GM04504 (cell line): ENCODE measurements at places on chromosomes 11 and 22.

DNA sequence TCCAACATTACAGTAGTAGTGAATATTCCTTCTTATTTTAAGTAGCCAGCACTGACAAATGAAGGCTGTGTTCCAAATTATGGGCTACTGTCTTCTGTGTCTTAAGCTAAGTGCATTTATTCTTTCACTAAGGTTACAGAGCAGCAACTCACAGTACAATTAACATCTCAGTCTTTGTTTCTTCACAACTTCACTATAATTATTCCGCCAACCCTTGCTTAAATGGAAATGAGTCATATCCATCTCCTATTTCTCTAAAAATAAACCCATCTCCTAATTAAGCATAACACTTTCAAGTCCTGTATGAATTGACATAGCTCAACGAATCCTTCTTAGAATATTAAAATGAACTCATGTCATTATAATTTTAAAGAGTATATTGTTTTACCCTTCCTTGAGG lies 6.7 kb downstream of the ETS1 start:
- no peak for DNase-seq

DNA sequence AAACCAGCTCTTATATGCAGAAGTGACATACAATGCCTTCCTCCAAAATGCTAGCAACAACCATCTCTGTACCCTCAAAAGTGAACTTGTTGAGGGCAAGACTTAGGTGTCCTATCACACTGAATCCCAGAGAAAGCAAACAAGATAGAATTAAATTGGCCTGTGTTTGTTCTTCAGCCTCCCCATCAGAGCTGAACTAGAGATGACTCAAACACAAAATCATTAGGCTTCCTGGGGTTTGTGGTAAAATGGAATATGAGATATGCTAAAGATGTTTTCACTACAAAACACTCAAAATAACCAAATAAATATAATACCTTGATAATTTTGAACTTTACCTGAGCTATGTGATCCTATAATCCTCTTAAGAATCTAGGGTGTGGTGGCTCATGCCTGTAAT lies 31.6 kb downstream of the ZNF214 start:
- no peak for DNase-seq

GRCh38 chr11:36467916-36468315 lies 42.2 kb downstream of the TRAF6 start:
- no peak for DNase-seq

DNA sequence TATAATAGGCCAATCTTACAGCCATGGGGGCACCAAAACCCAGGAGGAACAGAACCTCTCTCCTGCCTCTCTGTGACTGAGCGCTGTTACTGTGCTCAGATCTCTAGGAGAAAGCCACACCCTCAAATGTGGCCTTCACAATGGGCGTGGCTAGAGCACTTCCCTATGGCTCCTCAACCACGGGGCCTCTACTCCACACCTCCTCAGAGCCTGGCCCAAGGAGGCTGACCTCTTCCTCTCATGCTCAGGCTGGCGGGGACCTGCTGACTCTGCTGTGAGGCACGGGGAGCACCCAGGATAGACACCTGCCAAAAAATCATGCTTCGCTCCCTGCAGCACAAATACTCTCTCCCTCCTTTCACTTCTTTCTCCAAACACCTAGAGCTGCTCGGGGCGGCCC lies 41.0 kb downstream of the C11orf58 start:
- DNase-seq: no peak

DNA sequence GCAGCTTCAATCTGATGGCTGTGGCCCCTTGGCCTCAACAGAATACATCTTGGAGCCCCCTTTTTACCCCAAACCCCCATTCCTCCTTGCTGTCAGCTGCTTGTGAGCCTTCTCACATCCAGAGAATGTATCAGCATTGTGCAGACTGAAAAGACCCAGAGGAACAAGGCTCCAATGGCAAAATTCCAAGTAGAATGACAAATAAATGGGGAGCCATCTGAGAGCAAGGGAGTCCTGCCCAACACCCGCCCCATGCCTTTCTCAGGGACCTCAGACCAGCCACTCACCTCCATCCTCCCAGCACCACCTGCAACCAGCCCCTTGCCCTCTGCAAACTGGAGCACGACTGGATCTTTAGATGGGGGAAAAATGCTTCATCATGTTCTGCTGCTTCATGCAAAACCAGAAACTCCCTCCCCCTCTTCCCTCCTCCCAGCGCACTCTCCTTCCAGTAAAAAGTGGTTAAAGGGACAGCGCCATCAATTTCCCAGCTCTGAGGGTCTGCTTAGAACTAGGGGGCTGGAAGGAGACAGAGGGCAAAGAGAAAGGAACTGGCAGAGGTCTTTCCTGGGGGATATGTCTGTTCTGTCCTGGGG lies 2.2 kb upstream of the NEFH start:
- DNase-seq: no peak

GRCh38 chr11:128328955-128329551 lies 258.3 kb downstream of the ETS1 start:
- DNase-seq: no peak

- DNase-seq: no peak
Measured at GRCh38 chr11:133058501-133058900, 473.8 kb downstream of the OPCML start.

DNA sequence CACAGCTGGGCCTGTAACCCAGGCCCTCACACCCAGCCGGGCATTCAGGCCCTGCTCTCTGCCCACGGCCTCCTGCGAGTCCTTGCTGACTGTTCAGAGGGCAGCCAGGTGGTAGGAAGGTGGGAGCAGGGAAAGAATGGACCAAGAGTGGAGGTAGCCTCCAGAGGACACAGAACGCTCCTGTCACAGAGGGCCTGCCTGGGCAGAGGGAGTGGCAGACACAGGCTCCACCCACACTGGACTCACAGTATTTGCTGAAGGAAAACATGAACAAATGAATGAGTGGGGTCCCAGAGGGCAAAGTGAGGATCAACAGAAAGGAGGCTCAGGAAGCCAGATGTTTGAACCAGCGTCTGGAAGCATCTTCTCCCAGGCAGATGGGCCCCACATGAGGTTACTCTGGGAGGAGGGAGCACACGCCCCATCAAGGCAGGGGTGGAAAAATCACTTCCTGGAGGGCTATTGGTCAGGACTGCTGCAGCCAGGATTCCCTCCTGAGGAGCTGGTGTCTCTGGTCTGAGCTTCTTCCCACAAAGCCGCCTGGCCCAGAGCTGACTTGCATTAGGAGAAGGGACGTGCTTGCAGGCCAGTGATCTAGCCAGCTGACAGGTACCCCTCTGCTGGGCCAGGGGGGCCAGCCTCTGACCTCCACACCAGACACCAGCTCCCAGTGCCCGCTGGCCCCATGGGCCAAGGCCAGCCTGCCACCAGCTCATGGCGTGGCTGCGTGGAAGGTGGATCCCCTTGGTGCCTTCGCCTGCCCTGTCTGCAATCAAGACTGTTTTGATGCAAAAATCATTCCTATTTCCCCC lies 84.0 kb downstream of the THAP12 start:
- DNase-seq: no peak

- no peak for DNase-seq
Measured at GRCh38 chr11:97732011-97732632, 1288.6 kb upstream of the CNTN5 start.

GRCh38 chr11:69362315-69362714 lies 68.4 kb downstream of the MYEOV start:
- no peak for DNase-seq

DNA sequence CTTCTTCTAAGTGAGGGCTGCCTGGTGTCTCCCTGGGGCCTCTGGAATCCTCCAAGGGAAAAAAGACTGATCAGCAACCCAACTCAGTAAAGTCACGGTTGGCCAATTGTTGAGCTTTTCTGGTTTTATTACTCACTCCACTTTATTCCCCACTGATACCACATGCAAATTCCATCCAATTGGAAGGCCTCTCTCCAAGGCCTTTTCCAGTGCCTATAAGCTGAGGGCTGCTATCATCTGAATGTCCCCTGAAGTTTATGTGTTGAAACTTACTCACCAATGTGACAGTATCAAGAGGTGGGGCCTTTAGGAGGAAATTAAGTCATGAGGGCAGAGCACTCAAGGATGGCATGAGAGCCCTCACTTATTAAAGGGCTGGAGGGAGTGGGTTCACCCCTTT lies 463.3 kb downstream of the BUD13 start:
- DNase-seq: no peak

DNA sequence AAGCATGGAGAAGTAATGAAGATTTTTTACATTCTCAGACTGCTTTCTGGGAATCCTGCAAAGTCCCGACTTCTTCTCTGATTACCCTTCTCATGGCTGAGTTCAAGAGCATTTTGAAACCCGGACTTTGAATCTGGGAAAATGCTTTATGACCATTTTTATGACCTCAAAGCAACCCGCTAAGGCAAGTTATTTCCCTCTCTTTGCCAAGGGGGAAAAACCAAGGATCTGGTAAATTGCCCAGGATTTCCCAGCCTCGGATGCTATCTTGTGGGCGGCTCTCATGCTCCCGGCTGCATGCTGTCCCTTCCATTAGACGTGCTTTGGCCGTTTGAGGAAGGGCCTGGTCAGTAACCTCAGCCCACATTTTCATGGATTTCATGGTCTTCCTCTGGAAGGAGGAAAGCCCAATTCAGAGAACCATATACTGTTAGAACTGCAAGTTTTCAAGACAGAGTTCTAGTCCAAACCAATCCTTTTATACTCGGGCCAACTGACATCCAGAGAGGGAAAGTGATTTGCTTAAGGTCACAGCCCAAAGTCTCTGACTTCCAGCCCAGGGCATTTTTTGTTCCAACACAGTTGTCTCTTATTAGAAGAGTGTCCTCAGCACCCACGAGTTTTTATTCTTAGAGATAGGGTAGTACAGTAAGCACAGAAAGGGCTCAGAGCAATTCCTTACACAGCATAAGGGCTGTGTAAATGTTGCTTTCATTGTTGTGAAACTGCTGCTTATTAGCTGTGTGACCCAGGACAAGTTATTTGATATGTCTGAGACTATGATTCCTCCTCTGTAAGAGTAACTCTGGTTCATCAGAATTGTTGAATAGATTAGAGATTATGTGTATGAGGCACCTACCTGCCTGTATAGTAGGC lies 77.4 kb downstream of the NAV2 start:
- peak; percentile 89 for DNase-seq

- DNase-seq: no peak
Measured at GRCh38 chr11:133819114-133819513, 26.2 kb downstream of the SPATA19 start.

- no peak for DNase-seq
Measured at GRCh38 chr22:50140615-50141014, 29.9 kb upstream of the PANX2 start.

DNA sequence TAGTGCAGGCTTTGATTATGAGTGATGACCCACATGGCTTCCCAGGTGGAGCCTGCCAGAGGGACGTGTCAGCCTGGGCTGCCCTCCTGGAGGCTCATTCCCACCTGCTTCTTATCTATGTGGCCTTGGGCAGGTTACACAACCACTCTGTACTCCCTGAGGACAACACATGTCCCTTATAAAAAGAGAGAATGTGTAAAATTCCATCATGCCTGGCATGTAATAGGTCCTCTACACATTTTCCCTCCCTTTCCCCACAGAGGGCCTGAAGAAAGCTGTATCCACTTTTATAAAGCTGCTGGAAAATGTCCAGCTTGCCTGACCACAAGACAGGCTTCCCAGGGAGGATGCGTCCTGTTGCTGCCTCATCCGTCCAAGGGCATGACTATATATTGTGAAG lies 55.0 kb upstream of the VSTM5 start:
- DNase-seq: peak; percentile 72

DNA sequence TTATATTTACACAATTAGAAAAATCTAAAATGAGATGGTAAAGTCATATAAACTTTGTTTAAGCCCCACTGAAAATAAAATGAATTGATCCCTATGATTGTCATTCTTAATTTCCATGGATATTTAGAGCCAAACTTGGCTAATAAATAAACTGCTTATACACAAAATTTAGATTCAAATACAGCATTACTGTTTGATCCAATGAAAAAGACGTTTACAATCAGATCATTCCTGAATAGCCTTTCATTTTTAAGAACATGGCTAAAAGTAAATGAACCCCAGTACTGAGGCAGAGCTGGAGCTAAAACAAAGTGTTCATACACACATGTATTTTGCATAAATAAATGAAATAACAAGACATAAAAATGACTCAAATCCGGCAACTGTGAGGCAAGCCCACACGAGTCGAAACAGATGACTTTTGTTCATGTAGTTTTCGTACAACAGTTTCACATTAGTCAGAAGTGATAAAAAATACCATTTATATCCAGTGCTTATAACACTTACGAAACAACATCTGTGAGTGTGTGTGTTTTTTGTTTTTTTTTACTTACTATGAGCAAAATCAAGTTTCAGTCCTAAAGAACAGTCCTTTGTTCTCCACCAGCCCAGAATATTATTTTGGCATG lies 386.5 kb downstream of the SOX6 start:
- DNase-seq: peak; percentile 64

DNA sequence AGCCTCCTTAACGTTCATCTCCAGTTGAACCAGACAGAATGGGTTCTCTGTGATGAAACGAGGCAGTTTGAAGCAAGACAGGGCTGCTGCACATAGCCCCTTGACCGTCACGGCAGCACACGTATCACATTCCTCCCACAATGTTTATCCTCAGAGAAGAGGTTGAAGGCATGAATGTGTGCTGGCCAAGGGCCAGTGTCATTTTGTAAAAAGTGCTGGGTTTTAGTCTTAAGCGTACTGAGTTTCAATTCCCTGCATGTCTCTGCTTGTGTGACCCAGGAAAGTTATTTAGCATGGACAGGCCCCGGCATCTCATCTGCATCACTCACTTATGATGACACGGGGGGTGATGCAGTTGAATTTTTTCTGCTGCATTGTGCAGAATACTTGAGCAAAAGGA lies 31.6 kb downstream of the TTC12 start:
- no peak for DNase-seq

DNA sequence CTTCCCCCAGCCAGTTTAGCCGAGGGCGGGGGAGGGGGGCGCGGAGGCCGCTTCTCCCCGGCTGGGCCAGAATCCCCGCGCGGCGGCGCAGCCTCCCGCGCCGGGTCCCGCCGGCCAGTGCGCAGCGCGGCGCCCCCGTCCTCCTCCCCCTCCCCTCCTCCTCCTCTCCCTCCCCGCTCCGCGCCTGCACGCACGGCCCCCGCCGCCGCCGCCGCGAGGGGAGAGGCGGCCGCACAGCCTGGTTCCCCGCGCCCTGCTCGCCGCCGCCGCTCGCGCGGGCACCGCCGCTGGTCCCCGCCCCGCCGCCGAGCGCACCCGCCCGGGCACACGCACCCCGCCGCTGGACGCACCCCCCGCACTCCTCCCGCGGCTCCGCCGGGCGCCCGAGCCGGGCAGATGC lies at the start of gene FLRT1:
FLRT1 (plus strand) TSS at position 356 of the 400 bp plus-strand sequence. CDS start 80,337 bp downstream, outside the sequence.
- no peak for DNase-seq

GRCh38 chr11:57135020-57135751 lies 46.6 kb upstream of the LRRC55 start:
- DNase-seq: no peak

GRCh38 chr22:43360576-43360975 lies 17.4 kb upstream of the SCUBE1 start:
- no peak for DNase-seq

DNA sequence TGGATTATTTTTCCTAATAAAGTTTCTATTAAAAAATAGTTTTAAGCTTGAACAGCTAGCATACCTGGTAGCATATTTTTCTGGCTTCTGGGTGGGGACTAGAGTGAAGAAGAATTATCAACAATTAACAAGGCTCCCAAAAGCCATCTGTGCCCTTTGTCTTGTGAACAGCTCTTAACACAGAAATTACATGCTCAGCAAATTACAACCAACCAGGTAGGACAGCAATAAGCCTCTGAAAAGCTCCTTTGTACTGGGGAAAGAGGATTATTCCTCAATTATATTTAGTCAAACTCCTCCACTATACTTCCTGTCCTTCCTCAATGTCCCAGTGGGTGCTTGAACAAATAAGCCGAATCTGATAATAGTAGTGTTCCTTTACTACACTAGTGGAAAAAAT lies 162.8 kb downstream of the RAB38 start:
- no peak for DNase-seq
